ENCODE measurements at places on chromosomes 12 and 14.

DNA sequence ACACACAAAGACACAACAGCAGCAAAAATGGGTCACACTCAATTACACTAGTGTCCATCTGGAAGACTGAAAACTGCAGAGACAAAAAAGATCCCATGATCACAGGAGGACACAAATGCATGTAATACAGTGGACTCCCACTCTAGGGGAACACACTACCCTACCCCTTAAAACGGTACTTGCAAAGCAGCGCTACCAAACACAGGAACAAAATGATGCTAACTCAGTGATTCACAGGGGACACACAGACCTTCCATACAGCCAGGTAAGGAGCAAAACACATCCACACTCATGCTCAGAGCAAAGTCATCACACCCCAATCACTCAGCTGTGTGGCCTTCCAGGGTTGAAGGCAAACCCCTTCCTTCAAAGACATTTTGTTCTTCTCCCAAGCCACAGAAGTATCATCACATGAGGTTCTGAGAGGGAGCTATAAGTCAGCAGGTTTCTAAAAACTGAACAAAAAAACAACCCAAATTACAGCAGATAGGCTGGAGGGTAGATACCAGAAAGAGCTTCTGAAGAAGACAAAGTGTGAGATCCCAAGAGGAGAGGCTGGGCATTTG is 14.8 kb downstream of the SMUG1 start:
- DNase-seq: no peak

DNA sequence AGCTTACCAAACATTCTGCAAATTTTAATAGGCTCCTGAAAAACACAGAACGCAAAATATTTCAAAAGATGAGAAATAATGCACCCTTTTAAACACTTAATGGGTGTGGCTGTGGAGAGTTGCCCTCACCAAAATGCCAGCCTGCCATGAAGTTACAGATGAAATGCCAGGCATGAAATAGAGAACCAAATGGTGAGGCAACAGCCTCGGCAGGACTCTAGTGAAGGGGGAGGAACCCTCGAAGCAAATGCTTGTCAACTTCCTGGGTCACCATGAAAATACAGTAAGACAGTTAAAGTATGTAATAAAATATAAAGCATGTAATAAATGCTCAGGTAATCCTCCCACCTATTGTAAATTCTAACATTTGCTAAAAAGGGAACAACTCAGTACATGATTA is 24.1 kb downstream of the DUSP16 start:
- DNase-seq: no peak

DNA sequence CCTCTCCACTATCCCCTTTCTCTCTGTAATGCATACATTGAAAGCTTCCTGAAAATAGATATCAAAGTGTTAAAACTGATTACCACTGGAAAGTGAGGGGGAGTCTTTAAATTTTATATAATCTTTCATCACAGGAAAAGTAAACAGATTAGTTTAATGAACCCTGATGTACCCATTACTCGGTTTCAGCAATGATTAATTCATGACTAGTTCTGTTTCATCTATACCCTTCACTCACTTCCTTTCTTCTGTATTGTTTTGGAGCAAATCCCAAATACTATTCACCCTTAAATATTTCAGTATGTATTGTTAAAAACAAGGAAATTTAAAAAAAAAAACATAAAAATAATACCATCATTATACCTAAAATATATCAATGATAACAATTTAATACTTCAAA is 67.3 kb upstream of the TMCC3 start:
- DNase-seq: no peak

DNA sequence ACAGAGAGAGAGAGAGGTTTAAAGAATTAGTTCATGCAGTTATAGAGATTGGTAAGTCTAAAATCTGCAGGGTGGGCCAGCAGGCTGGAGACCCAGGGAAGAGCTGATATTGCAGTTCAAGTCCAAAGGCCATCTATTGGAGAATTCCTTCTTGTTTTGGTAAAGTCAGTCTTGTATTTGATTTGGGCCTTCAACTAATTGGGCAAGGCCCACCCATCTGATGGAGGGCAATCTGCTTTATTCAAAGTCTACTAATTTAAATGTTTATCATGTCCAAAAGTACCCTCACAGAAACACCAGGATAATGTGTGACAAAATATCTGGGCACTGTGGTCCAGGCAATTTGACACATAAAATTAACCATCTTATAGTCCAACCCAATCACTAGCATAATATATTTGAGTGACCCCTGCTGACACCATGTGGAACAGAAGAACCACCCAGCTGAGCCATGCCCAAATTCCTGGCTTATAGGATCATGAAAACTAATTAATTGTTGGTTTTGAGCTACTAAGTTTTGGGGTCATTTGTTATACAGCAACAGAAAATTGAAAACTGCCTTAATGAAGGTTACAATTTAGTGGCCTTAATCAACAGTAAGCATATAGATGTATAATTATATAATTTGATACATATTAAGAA is 109.1 kb upstream of the PLXNC1 start:
- no peak for DNase-seq

DNA sequence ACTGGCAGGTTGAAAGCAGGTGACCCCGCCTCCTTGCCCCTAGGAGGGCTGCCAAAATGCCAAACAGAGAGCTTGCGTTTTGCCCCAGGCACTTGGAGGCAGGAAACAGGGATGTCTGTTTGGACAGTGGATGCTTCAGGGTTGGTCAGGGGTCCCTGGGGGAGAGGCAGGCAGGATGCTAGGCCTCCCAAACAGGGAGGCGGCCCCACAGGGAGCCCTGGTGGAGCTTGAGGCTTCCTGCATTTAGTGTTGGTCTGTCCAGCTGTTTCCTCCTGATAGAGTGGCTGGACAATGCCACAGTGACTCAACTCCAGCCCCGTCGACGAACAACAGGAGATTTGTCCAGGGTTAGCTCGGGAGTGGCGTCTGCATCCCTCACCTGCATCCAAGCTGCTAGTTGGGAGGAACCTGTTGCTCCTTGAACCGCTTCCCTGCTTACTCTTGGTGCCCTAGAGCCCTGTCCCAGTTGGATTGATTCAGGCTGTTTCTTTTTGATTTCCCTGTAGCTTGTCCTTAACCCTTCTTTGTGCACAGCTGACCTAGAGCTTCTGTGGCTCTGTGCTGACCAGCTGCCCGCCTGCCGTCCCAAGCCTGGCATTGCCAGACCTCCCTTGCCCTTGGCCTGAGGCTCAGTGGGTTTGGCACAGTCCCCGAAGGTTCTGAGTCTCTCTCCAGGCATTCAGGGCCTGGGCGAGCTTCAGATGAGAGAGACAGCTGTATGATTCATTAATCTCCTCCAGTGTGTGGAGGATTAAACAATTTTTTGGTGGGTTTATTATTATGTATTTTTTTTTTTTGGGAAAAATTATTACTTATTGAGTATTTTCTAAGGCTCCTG is 45.9 kb downstream of the TSPAN9 start:
- DNase-seq: no peak

DNA sequence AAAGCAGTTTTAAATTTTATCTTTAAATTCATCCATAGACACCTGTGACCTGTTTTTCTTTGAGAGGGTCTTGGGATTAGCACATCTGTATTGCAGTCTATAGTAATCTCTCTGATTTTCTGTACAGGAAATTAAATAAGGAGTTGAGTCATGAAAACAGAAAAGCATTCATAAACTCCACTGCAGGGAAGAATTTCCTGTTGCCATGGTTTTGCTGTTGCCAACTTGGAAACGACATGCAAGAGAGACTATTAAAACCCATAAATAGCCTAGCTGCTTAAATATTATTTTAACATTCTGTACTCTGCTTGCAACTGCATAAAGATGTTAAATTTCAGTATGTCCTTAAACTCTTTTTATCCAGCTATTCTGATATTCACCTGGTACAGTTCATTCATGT is 281.0 kb upstream of the RGS6 start:
- no peak for DNase-seq

Measured in SHP77 treated with DMSO at 0.1 percent for 48 hours (cell line).